Bronchial epithelial cell (primary cell): ENCODE measurements at places on chromosomes 12 and 14.

DNA sequence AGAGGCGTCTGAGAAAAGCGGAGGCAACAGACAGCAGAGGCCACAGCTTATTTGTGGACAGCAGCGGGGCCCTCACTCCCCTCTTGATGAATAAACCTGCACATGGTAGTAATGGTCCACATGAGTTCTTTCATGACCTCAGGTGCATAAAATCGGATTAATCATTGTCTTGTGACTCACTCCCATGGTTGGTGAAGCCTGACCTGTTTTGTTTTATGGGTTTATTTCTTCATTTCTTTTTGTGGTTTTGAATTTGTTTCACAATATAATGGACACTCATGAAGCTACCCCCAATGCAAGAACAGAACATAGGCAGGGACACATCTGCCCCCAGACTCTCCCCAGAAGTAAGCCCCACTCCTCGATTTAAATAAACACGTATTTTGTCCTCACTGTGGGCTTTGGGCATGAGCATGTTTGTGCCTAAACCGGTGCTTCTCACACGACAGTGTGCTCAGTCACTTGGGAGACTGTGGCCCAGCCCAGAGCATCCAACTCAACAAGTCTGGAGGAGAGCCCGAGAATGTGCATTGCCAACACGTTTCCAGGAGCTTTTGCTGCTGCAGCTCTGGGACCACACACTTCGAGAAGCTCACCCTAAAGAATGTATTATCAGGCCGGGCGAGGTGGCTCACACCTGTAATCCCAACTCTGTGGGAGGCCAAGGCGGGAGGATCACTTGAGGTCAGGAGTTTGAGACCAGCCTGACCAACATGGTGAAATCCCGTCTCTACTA lies 116.1 kb downstream of the SCARB1 start:
- peak; percentile 95 for DNase-seq

GRCh38 chr12:4615667-4616066 lies 33.2 kb downstream of the AKAP3 start:
- no peak for DNase-seq

DNA sequence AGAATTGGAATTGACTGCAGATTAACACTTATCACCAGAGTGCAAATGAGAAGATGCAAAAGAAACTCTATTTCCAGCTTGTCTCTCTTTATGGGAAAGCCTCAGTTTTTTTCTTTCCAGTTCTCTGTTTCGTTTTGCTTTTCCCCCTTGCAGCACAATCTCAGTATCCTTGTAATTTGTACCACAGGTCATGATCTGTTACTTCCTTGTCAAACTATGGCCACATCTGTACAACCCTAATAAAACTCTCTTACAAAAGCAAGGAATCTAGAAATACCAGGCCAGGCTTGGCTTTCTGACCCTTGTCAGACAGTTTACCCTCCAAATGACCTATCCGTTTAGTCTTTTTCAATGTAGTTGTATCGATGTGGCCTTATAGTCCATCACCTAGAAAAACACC lies 33.9 kb downstream of the MYBPC1 start:
- no peak for DNase-seq

- DNase-seq: no peak
Observed at GRCh38 chr12:106072751-106073150, 66.0 kb downstream of the NUAK1 start.

DNA sequence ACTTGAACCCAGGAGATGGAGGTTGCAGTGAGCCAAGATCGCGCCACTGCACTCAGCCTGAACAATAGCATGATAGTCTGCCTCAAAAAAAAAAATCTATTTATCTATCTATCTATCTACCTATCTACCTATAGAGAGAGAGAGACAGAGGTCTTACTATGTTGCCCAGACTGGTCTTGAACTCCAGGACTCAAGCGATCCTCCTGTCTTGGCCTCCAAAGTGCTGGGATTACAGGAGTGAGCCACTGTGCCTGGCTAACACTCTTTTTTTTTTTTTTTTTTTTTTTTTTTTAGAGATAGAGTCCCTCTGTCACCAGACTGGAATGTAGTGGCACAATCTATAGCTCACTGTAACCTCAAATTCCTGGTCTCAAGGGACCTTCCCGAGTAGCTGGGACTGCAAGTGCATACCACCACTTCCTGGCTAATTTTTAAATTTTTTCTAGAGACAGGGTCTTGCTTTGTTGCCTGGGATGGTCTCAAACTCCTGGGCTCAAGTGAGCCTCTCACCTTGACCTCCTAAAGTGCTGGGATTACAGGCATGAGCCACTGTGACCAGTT lies 1.9 kb downstream of the FAM186A start:
- DNase-seq: no peak

DNA sequence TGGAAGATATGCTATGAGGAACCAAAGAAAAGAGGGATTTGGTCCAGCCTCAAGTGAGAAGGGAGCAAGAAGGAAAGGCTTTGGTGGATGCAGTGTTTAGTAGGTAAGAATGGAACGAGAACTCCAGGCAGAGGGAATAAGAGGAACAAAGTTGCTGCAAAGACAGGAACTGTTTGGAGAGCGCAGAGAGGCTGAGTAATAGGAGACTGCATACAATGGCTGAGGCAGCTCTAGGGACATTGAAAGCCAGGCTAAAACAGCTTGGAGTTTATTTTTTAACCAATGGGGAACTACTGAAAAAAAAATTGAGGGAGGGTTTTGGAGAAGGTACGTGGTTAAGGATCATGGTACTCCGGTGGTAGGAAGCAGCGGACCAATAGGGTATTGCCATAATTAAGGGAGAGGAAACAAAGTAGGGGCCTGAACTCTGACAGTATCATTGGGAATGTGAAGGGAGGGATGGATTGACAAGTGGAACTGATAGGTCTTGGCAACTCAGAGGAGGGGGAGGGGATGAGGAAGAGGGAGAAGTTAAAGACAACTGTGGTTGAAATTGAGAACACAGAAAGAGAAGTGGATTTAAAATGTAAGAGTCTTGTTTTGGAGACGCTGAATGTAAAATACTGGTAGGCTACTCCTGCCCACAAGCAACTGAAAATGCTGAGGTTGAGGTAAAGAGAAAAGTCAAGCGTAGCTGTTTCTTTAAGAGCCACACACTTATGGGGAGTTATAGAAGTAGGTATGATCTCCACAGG lies 4.8 kb downstream of the ASCL4 start:
- no peak for DNase-seq

DNA sequence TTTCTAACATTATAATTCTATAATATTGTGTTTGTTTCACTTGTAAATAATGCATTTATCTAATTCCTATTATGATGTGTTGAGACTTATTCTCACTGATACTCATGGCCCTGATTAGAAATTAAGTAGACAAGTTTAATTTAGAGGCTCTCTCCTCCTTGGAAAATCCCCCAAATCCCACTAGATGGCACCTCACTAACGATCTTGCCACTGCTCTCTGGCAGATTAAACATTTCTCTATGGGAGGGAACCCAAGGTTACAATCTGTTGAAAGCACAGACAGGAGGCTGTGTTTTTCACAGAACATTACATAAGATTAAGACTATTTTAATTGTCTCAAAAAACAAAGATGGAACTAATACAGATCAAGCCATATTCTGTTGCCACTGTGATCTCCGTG lies 318.7 kb downstream of the LRFN5 start:
- DNase-seq: peak; percentile 1

- DNase-seq: no peak
Observed at GRCh38 chr14:56815745-56816144, 5.5 kb upstream of the OTX2 start.

- DNase-seq: no peak
Observed at GRCh38 chr14:95341564-95341963, 21.9 kb upstream of the CLMN start.

DNA sequence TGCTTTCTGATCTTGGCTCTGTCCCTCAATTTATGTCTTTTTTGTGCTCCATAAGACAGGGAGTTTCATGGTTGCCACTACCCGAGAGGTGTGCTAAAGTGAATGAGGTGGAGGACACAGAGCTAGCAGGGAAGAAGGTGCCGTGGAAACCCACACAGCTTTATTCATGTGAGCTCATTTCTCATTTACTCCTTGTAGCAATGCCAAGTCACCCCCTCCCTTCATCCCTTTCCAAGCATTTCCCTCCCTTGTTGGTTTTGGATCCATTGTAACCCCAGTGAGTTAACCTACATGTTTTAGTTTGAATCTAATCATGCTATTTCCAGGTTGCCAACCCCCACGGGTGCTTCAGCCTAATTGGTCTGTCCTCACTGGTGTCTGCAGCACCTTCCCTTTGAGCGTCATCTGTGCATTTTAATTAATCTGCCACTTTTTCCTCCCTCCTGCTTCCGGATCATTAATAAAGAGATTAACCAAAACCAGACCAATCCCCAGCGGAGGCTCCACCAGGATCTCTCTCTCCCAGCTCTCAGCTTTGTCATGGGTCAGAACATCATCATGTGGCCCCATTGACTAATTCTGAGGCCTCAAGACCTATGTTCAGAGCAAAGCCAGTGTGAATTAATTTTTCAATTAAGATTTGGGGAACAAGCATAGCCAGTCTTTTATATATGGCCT lies 56.2 kb downstream of the NTF3 start:
- no peak for DNase-seq

GRCh38 chr12:97642911-97643310 lies 180.3 kb downstream of the RMST start:
- no peak for DNase-seq

DNA sequence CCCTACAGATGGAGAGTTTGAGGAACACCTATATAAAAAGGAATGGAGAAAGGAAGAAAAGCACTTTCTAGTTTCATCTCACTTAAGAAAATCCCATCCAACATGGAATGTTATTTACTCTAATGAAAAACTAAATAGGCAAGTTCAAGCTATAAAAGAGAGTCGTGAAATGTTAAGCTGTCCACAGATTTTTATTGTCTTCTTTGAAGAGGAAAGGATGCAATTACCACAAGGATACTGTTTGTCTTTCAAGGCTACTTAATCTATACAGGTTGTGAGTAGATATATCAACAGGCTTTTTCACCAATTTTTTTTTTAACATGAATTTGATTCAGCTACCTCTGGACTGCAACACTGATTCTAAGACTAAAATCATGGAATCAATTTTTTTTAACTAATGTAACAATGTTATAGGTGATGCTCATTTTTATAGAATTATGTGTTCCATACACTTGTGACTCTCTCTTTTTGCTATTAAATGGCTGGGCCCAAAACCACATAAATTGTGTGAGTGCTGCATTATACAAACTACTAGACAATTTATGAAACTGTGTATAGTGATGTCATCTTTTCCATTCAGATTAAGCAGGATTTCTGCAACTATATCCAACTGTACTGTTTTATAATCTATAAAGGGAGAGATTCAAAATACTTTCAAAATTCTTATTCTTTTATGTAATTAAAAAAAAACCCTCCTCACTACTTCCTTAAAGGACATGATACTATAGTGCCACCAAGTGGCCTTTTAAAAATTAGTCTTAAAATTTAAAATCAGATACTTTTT lies 26.8 kb upstream of the BMAL2 start:
- DNase-seq: peak; percentile 58

DNA sequence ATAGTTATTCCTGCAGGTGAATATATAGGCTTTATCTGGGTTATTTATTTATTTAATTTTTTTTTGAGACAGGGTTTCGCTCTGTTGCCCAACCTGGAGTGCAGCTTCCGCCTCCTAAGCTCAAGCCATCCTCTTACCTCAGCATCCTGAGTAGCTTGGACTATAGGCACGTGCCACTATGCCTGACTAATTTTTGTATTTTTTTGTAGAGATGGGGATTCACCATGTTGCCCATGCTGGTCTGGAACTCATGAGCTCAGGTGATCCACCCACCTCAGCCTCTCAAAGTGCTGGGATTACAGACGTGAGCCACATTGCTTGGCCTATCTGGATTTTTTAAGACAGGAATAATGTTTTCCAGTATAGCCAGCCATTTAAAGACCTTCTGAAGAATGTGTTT lies 2.0 kb downstream of the RAN start:
- no peak for DNase-seq

DNA sequence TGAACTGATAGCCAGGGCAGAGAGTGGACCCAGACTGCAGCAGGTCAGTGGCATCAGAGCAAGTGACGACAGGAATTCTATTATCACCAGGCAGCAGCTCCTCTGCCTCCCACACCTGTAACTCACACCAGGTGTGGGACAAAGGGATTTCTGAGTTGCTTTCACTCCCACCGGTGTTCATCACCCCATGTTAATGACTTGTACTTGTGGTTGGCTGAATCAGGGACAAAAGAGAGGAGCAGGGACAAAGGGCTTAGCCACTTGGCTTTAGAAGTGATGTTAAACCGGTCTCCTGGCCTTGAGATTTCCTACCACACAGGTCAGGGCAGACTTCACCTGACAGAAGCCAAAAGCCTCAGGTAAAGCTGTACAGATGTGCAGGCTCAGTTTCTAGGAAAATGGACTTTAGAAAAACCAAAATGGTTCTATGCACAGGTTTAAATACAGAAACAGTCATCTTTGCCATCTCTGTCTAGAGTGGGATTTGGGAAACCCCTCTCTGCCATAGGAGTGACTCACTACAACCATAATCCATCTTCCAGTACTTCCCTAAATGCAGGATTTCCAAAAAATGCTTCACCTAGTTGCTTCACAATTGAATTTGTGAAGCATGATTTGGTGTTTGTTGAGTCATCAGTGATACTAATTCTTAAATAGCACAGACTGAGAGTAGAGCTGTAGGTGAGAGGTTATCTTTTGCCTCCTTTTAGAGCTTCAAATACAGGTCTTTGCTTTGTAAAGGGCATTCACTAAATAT lies 158.5 kb downstream of the PRKCH start:
- DNase-seq: peak; percentile 91

DNA sequence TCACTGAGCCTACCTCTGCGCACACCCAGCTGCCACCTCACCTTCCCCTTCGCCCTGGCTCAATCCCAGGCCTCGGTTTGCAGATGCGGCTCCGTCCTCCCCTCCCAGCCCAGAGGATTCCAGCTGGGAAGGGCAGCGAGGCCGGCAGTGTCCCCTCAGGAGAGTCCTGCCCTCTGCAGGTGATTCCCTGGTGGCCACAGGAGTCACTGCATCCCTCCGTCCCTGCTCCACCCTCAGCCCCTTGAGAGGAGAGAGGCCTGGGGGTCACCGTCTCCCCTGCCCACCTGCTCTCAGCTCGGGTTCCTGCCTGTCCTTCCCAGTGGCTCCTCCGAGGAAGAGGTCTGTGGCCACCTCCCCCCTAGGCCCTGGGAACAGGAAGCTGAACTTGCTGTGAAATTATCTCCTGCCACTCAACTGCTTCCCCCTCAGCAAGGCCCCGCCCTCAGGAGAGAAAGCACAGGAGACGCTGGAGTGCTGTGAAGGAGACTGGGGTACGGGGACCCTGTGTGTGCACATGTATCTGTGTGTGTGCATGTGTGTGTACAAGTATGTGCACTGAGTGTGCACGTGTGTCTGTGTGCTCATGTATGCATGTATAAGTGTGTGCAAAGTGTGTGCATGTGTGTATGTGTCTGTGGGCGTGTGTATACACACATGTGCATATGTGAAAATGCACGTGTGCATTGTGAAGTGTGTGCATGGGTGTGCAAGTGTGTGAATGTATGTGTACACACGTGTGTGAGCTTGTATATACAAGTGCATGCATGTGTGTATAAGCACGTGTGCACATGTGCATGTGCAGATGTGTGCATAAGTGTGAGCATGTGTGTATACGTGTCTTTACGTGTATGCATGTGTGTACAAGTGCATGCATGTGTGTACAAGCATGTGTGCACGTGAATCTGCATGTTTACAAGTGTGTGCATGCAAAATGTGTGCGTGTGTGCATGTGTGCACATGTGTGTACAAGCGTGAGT lies 13.2 kb upstream of the GALNT9 start:
- DNase-seq: no peak
